ENCODE measurements at places on chromosomes 6 and 20.

- peak overlapping the region; percentile 68 for H3K4me3 ChIP-seq
- no peaks in the 10 kb centered on the region for H3K4me1 ChIP-seq
- H3K36me3 ChIP-seq: no peaks in the 10 kb centered on the region
- no peaks in the 10 kb centered on the region for H3K27me3 ChIP-seq
Observed at GRCh38 chr6:32843331-32843978, 392 bp downstream of the PSMB8 start.

GRCh38 chr6:168626046-168626602, 185.1 kb downstream of the SMOC2 start:
- H3K4me3 ChIP-seq: no peak overlapping the region
- no peaks in the 10 kb centered on the region for H3K27me3 ChIP-seq

- H3K27me3 ChIP-seq: no peaks in the 10 kb centered on the region
- no peak overlapping the region for H3K27ac ChIP-seq
- H3K36me3 ChIP-seq: no peaks in the 10 kb centered on the region
Observed at GRCh38 chr6:6856538-6857523, 250.9 kb upstream of the RREB1 start.

DNA sequence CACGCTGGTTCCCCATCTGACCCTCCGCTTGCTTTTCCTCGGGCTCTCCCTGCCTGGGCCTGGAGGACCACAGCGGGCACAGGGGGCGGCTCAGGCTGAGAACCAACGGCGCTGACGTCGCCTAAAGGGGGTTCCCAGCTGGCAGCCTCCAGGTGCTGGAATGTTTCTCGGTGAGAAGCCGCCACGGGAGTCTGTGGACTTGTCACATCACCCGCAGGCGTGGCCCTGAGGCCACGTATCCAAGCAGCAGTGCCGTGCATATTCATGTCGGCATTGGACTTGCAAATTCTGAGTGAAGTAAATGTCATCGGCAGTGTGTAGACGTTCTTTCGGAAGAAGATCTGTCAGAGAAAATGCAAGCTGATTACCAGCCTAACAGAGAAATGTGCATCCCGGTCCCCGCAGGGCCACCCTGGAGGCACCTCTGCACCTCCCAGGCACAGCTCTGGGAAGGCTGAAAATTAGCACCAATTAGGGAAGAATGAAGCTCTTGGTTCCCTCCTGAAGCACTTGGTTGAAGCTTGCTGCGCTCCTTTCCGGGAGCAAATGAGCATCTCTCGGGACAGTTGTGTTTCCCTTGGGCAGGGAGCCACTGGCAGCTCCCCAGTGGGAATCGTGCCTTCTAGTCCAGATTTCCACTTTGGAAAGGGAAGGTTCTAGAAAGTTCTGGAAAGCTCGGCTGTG, 24.3 kb downstream of the NTSR1 start:
- H3K36me3 ChIP-seq: no peaks in the 10 kb centered on the region
- H3K4me3 ChIP-seq: no peak overlapping the region
- H3K4me1 ChIP-seq: no peaks in the 10 kb centered on the region
- no peak overlapping the region for H3K27ac ChIP-seq

GRCh38 chr6:156731396-156731795, 45.8 kb upstream of the ARID1B start:
- no peak overlapping the region for H3K4me3 ChIP-seq
- DNase-seq: no peak
- no peaks in the 10 kb centered on the region for H3K27me3 ChIP-seq
- no peaks in the 10 kb centered on the region for H3K4me1 ChIP-seq
- H3K27ac ChIP-seq: no peak overlapping the region
- no peaks in the 10 kb centered on the region for H3K36me3 ChIP-seq

DNA sequence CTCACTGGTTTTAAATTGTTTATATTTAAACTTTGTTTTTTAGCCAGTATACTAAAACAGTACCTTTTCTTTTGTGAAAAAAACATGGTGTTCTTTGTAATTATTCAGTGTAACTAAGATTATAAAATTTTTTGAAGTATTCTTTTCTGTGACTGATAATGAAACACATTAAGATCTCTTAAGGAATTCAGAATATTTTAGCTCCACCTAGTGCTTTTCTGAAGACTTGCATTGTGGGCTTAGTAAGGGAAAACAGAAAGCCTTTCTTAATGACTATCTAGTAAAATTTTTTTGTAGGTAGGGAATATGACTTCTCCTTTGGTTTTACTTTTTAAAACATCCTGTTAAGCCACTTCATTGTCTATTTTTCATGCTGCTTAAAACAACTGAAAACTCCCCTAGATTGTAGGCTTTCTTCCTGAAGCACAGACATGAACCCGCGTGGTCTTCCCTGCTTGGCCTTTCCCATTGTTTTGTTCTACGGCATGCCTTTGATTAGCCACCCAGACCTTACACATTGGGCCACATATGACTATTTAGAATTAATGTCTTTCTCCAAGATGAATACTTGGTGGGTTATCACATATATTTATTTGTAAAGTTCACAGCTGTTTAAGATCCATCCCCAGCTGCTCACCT, 72.1 kb downstream of the AFDN start:
- no peak overlapping the region for H3K27ac ChIP-seq
- no peaks in the 10 kb centered on the region for H3K36me3 ChIP-seq
- no peaks in the 10 kb centered on the region for H3K4me1 ChIP-seq
- no peak overlapping the region for H3K4me3 ChIP-seq

GRCh38 chr6:150169609-150170008, 26.8 kb downstream of the PPP1R14C start:
- no peak for DNase-seq
- H3K36me3 ChIP-seq: no peaks in the 10 kb centered on the region
- H3K4me3 ChIP-seq: no peak overlapping the region
- no peak overlapping the region for H3K27ac ChIP-seq

DNA sequence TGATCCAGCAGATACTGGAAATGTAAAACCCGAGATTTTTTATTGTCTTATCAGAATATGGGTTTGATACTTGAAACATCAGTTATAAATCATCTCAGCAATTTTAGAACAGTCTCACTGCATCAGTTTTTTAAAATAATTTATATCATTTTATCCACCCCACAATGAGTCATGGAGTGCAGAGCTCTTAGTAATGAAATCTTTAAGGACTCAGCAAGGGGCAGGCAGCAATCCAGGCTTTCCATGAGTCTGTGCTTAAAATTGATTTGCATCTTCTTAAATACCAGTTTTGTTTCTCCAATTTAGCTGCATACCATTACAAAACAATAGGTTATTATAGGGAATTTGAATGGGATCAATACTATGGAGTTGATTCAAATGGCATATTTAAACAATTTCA, 832.3 kb downstream of the C6orf118 start:
- no peak overlapping the region for H3K4me3 ChIP-seq
- H3K36me3 ChIP-seq: no peaks in the 10 kb centered on the region
- H3K27ac ChIP-seq: no peak overlapping the region
- DNase-seq: no peak

DNA sequence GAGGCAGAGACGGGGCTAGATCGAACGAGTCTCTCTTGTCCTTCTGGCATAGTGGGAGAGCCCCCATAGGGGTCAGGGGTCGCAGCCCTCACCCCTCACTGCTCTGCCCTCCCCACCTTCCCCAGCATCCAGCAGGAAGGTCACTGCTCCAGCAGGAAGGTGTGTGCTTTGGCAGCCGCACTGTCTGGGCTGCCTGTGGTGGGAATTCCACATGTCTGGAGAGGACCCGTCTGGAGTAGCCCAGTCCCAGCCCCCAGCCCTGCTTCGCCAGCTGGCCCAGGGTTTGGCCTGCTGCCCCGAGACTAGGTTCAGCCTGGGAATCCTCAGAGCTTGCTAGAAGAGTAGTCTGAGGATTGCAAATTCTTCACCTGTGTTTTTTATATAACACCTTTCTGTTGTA, 2.5 kb upstream of the R3HDML start:
- no peaks in the 10 kb centered on the region for H3K36me3 ChIP-seq
- H3K27me3 ChIP-seq: no peaks in the 10 kb centered on the region
- no peak for DNase-seq
- H3K4me1 ChIP-seq: no peaks in the 10 kb centered on the region
- H3K27ac ChIP-seq: no peak overlapping the region
- no peak overlapping the region for H3K4me3 ChIP-seq

GRCh38 chr20:33915726-33916331, 77.9 kb upstream of the RALY start:
- no peaks in the 10 kb centered on the region for H3K4me1 ChIP-seq
- no peak overlapping the region for H3K27ac ChIP-seq
- H3K36me3 ChIP-seq: no peaks in the 10 kb centered on the region
- no peak for DNase-seq
- no peaks in the 10 kb centered on the region for H3K27me3 ChIP-seq

GRCh38 chr20:10716855-10717254, 43.1 kb upstream of the JAG1 start:
- no peak overlapping the region for H3K27ac ChIP-seq
- no peaks in the 10 kb centered on the region for H3K27me3 ChIP-seq
- no peaks in the 10 kb centered on the region for H3K36me3 ChIP-seq
- H3K4me1 ChIP-seq: no peaks in the 10 kb centered on the region
- DNase-seq: no peak

GRCh38 chr6:112330879-112331265, 16.3 kb upstream of the RFPL4B start:
- H3K4me1 ChIP-seq: peaks cover 5% of the 10 kb centered on the region
- no peak overlapping the region for H3K27ac ChIP-seq
- H3K4me3 ChIP-seq: no peak overlapping the region
- no peaks in the 10 kb centered on the region for H3K36me3 ChIP-seq
- no peaks in the 10 kb centered on the region for H3K27me3 ChIP-seq

- H3K27ac ChIP-seq: no peak overlapping the region
- no peaks in the 10 kb centered on the region for H3K27me3 ChIP-seq
- no peak overlapping the region for H3K4me3 ChIP-seq
- no peaks in the 10 kb centered on the region for H3K36me3 ChIP-seq
- no peak for DNase-seq
Observed at GRCh38 chr20:10578607-10579006, 95.2 kb downstream of the JAG1 start.

GRCh38 chr6:163935158-163935762, 520.7 kb downstream of the QKI start:
- no peaks in the 10 kb centered on the region for H3K36me3 ChIP-seq
- H3K4me3 ChIP-seq: no peak overlapping the region
- DNase-seq: no peak
- no peaks in the 10 kb centered on the region for H3K4me1 ChIP-seq

DNA sequence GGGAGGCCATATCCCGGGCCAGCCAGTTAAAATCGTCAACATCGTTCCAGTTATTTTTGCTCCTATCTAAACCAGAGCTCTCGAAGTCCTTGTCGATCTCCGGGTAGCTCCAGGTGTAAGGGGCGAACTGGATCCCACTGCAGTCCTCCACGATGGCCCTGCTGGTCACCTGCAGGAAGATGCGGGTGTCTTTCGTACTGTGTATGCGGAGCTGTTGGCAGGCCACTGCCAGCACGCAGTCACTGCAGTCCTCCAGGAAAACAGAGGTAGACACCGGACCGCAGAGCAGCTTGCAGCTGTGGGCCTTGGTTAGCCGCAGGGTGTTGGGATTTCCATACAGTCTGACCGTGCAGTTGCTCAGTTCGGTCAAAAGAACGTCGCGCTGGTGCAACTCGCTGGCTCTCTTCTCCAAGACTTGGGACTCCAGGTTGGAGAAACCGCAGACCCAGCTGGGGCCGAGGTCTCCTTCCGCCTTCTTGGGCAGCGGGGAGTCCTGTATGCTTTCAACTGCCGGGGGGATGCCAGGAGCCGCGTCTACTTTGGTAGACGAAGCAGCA, 742 bp downstream of the TBCC start:
- H3K27me3 ChIP-seq: no peaks in the 10 kb centered on the region
- peak; percentile 26 for DNase-seq
- peak overlapping the region; percentile 97 for H3K4me3 ChIP-seq

DNA sequence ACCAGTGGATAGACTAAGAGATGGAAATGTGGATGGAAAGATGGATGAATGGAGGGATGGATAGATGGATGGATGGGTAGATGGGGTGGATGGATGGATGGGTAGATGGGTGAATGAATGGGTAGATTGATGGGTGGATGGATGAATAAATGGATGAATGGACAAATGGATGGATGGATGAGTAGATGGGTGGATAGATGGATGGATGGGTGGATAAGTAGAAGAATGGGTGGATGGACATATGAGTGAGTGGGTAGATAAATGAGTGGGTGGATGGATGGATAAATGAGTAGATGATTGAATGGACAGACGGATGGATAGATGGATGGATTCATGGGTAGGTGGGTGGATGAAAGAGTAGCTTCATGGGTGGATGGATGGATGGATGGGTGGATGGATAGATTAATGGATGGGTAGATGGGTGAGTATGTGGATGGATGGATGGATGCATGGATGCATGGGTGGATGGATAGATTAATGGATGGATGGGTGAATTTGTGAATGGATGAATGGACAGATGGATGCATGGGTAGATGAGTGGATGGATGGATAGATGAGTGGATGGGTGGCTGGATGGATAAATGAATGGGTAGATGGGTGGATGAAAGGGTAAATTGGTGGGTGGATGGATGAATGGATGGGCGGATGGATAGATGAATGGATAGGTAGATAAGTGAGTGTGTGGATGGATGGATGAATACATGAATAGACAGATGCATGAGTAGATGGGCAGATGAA, 29.5 kb upstream of the KCNB1 start:
- DNase-seq: no peak
- no peaks in the 10 kb centered on the region for H3K27me3 ChIP-seq
- peak overlapping the region; percentile 73 for H3K27ac ChIP-seq
- no peaks in the 10 kb centered on the region for H3K36me3 ChIP-seq

- no peak for DNase-seq
- H3K27me3 ChIP-seq: no peaks in the 10 kb centered on the region
- no peaks in the 10 kb centered on the region for H3K4me1 ChIP-seq
Observed at GRCh38 chr6:111468329-111469012, 14.5 kb downstream of the REV3L start.

- H3K27me3 ChIP-seq: no peaks in the 10 kb centered on the region
- no peak for DNase-seq
- no peak overlapping the region for H3K4me3 ChIP-seq
- no peaks in the 10 kb centered on the region for H3K36me3 ChIP-seq
Observed at GRCh38 chr6:51049288-51049982, 230.8 kb downstream of the TFAP2B start.

GRCh38 chr6:152948150-152948768, 34.6 kb downstream of the FBXO5 start:
- no peaks in the 10 kb centered on the region for H3K36me3 ChIP-seq
- H3K4me1 ChIP-seq: no peaks in the 10 kb centered on the region
- no peak overlapping the region for H3K27ac ChIP-seq
- DNase-seq: no peak

DNA sequence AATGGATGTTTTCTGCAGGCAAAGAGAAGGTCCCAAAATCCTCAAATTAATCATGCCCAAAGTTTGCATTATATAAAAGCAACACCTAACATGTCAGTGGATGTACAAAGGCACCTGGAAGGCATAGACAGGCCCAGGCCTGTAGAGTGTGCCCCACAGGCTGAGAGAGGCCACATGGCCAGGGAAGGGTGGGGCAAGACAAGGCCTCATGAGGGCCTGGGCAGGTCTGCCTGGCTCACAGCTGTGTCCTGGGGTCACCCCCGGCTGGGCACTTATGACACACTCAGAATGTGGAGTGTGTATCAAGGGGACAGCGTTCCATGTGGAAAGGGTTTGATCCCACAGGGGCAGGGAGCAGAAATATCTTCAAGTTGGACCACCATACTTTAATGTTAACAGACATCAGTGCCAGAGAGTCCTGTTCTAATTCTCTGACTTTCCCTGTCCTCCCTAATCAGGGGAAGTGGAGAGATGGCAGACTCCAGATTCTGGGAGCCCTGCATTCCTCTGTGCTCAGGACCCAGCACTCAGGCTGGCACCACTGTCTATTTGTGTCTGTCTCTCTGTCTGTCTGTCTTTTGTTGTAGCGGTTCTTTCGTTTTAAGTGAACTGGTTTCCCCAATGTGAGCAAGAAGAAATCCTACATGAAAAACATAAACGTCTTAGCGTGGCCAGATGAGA, 178.3 kb upstream of the FOXA2 start:
- DNase-seq: no peak
- no peaks in the 10 kb centered on the region for H3K36me3 ChIP-seq
- H3K4me1 ChIP-seq: no peaks in the 10 kb centered on the region
- H3K27ac ChIP-seq: peak overlapping the region; percentile 59
- H3K4me3 ChIP-seq: no peak overlapping the region
- no peaks in the 10 kb centered on the region for H3K27me3 ChIP-seq
